ENCODE measurements at places on chromosomes 3 and 15. TPM values are rescaled to one million over a fixed set of nuclear protein-coding genes. Genes with fewer than 3 reads are reported as not detected.

Gene GMNC
- not detected for total RNA-seq

Gene NOX5
- total RNA-seq: 1.0 TPM

Gene ISL2
- 0.11 TPM for total RNA-seq

Gene TEX55
- total RNA-seq: not detected

Gene C2CD4A
- not detected for total RNA-seq

Gene SLC28A1
- total RNA-seq: not detected

Gene STX19
- not detected for total RNA-seq

Gene CXCR6
- not detected for total RNA-seq

Gene SPTSSB
- total RNA-seq: 0.23 TPM

Gene TGM5
- total RNA-seq: 0.16 TPM

Gene ZIC4
- total RNA-seq: not detected

Gene ATP10A
- total RNA-seq: not detected

Gene SYNPR
- not detected for total RNA-seq

Gene SYNM
- total RNA-seq: 1.7 TPM

Gene FILIP1L
- 8.0 TPM for total RNA-seq

Gene SEMA7A
- total RNA-seq: 7.6 TPM

Gene TMEM158
- total RNA-seq: 4.3 TPM

Gene SNTN
- not detected for total RNA-seq

Gene ADAMTS7
- 0.76 TPM for total RNA-seq

Gene HGD
- not detected for total RNA-seq

Gene HESX1
- total RNA-seq: 0.55 TPM

Gene TM6SF1
- 0.15 TPM for total RNA-seq

Gene POU1F1
- not detected for total RNA-seq

Gene KNG1
- not detected for total RNA-seq

Gene C3orf49
- total RNA-seq: not detected

Gene FOXL2NB
- total RNA-seq: 0.70 TPM

Gene MYZAP
- 3.4 TPM for total RNA-seq

Gene CHRFAM7A
- 0.23 TPM for total RNA-seq

Gene GABRB3
- total RNA-seq: 1.8 TPM

Gene ITGB5
- total RNA-seq: 92.5 TPM

Gene CASR
- total RNA-seq: not detected

Gene MOBP
- total RNA-seq: not detected

Gene IMPG2
- 0.04 TPM for total RNA-seq

Gene C3orf20
- total RNA-seq: not detected

Gene HDC
- total RNA-seq: not detected

Gene TUSC7
- total RNA-seq: not detected

Gene LIPH
- total RNA-seq: 0.11 TPM

Gene CCR9
- total RNA-seq: not detected

Measured in hair follicular keratinocyte (primary cell).